SK-MEL-5 (cell line): ENCODE measurements at places on chromosomes 7 and 10. TPM values are rescaled to one million over a fixed set of nuclear protein-coding genes. Genes with fewer than 3 reads are reported as not detected.

DNA sequence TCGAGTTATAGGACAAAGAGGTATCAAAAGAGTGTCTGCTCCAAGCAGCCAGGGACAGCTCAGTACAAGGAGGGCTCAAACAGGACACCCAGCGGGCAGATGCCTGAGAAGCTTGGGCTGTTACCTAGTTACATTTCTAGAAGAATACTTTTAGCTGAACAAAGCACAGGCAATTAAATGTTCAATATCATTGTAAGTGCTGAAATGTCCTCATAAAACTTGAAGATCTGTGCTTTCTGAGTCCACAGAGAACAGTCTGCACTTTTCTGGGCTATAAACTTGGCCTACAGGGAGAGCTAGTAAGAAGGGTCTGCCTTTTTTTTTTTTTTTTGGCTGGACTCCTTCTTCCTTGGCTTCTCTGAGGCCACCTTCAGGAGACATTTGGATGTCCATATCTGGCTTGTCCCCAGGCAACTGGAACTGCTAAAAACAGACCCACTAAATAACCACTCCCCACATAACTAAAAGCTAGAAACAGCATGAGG lies 123.2 kb downstream of the SLC16A9 start:
- DNase-seq = peak; percentile 9

- DNase-seq = no peak
These were observed 129.1 kb upstream of the ITGB1 start for GRCh38 chr10:33087152-33087551.

- DNase-seq = peak; percentile 37
These were observed 754 bp downstream of the SEMA3D start for GRCh38 chr7:85186083-85186520.

DNA sequence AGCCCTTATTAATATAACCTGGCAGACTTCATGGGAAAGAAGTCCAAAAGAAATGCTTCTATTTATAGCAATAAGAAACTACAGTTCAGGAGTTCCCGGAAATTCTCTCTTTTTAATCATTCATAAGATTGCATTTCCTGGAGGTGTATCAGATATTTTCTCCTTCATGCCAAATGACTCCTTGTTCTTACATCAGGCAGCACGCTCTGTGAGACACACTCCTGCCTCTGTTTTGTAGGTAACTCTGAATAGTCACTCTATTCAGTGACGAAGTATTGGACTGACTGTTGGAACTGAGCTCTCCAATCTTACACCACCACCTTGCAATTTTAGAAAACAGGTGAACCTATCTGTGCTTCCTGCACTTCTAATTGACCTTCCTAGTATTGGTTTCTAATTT lies 78.7 kb upstream of the MSRB2 start:
- DNase-seq = peak; percentile 39

FAM20C gene
- total RNA-seq = not detected in 2 replicates

DNA sequence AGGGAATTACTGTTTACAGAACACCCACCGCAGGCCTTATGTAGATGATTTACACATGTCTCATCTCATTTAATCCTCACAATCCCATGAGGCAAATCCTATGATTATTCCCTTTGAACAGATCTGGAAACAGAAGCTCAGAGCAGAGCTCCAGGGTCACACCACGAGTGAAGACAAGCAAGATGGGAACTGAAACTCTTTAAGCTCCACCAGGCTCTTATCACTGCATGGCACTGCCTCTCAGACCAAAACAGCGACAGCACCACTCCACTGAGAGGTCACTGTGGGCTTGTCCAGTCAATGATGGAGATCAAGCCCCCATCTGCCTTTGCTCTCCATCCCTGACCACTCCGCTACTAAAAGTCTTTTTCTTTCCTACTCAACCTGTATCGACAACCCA lies 5.9 kb downstream of the GRID1 start:
- no peak for DNase-seq

NUPR2 gene
- total RNA-seq = not detected in 2 replicates

GRCh38 chr10:8260645-8261044 lies 206.2 kb downstream of the GATA3 start:
- DNase-seq = no peak

FEZF1 gene
- 2.1 and 2.7 TPM in 2 replicates for total RNA-seq

ZNF789 gene
- total RNA-seq = 14.2 and 15.9 TPM in 2 replicates

GRCh38 chr10:4867520-4868356 lies 41.7 kb downstream of the AKR1E2 start:
- no peak for DNase-seq

GRCh38 chr10:30456266-30456665 lies 22.3 kb downstream of the MAP3K8 start:
- DNase-seq = no peak

GRCh38 chr10:53955091-53955490 lies 845.9 kb downstream of the PCDH15 start:
- no peak for DNase-seq

IGFBP3 gene
- total RNA-seq = 45.4 and 46.4 TPM in 2 replicates

MYO1G gene
- total RNA-seq = 0.03 and 0.26 TPM in 2 replicates

- DNase-seq = no peak
These were observed 66.6 kb downstream of the HTR5A start for GRCh38 chr7:155136619-155137243.

SPDYE5 gene
- 0.05 TPM in 1 of 2 replicates, not detected in the other for total RNA-seq

DNA sequence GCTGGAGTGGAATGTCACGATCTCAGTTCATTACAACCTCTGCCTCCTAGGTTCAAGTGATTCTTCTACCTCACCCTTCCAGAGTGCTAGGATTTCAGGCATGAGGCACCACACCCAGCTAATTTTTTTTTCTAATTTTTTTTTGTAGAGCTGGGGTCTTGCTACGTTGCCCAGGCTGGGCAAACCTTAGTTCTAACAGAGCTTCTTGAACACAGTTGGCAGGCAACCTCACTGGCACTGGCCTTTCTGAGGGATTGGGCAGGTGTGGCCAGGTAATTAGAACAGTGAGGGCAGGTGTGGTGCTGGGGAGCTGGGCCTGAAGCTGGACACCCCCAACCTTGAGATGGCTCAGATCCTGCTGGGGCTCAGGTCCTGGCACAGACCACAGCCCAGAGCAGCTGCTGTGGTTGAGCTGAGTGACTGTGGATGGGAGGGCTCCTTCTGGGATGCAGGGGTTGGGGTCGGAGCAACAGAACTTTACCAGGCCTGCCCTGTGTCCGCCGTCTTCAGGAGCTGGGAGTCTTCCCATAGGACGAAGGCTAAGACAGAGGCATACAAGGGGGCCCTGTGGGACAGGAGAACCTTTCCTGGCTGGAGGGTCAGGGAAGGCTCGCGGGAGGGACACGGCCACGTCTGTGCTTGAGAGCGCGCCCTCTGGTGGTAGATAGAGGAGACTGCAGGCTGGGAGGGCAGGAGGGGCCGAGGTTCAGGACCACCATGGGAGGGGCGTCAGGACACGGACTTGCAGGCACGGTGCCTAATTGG lies 48.2 kb downstream of the COL26A1 start:
- DNase-seq = peak; percentile 78

- no peak for DNase-seq
These were observed 138.6 kb downstream of the RGS10 start for GRCh38 chr10:119403921-119404320.

- no peak for DNase-seq
These were observed 35.4 kb upstream of the INHBA start for GRCh38 chr7:41738336-41738735.

GPER1 gene
- 0.11 and 0.13 TPM in 2 replicates for total RNA-seq

GRCh38 chr10:132419538-132420468 lies 22.8 kb downstream of the PWWP2B start:
- DNase-seq = no peak

FAM131B gene
- total RNA-seq = not detected in 2 replicates

STEAP1 gene
- 20.3 and 20.7 TPM in 2 replicates for total RNA-seq

GRCh38 chr7:39416866-39417265 lies 149.3 kb upstream of the YAE1 start:
- no peak for DNase-seq

DNA sequence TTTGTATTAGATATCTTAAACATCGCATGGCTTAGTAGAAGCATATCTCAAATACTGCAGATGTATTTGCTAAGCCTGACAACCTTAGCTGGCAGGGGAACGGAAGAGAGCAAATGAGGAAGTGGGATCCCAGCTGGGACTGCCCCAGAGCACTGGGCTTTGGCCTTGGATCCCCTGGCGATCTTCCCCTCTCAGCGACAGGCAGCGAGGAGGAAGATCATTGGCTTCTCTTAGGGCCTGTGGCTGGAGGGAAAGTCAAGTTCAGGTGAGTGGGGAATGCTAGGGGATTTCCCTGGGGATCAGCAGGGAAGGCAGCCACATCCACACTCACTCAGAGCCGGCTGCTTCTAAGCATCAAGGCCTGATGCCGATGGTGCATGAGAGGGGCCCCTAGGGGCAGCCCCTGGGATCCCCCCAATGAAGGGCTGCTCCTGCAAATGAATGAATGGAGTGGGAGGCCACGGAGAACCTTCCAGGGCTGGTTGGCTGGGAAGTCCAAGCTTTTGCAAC lies 42.0 kb downstream of the LYZL2 start:
- DNase-seq = no peak

DNA sequence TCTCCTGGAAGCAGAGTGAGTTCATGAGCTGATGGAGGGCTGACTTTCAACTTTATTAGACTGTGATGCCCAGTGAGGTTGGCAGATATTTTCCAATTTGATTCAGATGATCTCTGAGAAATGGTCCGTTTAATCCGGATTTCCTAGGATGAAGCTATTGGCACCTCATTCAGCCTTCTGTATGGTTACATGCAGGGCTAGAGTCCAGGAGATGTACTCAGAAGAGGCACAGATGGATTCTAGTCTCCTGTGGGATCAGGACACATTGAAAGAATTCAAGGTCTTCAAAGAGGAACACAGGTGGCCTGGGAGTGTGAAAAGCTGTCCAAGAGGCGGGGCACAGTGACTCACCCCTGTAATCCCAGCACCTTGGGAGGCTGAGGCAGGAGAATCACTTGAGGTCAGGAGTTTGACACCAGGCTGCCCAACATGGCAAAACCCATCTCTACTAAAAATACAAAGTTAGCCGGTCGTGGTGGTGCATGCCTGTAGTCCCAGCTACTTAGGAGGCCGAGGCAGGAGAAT lies 23.0 kb upstream of the RHEB start:
- no peak for DNase-seq

DNA sequence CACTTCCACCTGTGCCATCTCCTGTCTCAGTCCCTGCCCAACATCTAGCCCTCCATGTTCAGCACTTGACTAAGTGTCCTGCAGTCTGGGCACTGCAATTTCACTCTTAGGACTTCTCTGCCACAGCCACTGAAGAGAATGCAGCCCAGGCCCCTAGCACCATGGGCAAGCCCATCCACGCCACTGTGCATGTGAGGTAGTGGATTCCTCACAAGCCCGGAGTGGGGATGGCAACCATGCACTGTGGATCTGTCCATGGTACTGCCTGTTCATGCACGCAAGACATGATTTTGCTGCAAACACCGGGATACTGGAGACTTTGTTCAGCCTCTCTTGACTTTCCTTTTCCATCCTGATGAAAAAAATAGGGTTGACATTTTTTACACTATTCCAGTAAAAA lies 12.3 kb downstream of the DDC start:
- peak; percentile 24 for DNase-seq

GRCh38 chr7:121211253-121211652 lies 117.5 kb upstream of the WNT16 start:
- peak; percentile 39 for DNase-seq

MRM2 gene
- 34.3 and 49.2 TPM in 2 replicates for total RNA-seq

- no peak for DNase-seq
These were observed 919.8 kb upstream of the C7orf33 start for GRCh38 chr7:147670759-147671158.

- no peak for DNase-seq
These were observed 222.2 kb upstream of the GPR26 start for GRCh38 chr10:123443924-123444323.

DNA sequence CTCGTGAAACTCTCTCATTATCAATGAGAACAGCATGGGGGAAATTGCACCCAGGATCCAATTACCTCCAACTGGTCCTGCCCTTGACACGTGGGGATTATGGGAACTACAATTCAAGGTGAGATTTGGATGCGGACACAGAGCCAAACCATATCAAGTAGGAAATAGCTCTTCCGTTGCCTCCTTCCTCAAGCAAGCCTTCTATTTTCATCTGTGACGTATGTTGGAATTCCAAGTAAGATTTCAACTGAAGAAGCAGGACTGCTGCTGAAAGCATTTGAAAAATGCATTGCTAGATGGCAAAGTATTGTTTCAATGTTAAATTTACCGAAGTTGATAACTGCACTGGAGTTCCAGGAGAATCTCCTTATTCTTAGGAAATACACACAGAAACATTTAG lies 178.1 kb upstream of the GALNT17 start:
- DNase-seq = no peak
